ENCODE measurements at places on chromosomes 4 and X.

DNA sequence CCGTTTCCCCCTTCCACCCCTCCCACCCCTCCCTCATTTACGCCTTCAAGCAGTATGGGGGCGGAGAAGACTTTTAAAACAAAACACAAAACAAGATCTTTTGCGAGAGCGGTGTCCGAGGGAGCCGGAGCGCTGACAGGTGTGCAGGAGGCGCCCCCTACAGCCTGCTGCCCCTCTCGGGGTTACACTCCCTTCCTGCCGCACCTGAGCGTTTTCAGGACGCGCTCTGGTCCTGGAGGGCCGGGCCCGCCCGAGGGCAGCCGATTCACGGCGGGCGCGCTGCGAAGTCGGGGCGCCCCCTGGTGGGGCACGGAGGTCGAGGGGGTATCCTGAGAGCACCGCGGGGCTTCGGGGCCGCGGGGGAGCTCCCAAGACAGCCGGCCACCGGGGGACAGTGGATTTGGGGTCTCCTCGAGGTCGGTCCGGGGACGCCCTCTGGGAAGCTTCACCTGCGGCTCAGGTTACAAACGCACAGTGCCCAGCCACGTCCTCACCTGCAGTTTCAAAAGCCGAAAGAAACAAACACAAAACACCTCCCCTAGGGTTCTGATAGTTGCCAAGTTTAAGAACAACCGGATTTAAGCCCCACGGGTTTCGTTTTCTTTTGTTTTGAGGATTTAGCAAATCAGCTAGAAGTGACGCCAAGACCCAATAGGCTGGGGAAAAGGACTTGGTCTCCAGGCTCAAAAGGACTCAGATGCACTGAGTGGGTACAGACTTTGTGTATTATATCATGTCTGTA is 8.0 kb upstream of the NEUROG2 start:
- DNase-seq: peak; percentile 63

DNA sequence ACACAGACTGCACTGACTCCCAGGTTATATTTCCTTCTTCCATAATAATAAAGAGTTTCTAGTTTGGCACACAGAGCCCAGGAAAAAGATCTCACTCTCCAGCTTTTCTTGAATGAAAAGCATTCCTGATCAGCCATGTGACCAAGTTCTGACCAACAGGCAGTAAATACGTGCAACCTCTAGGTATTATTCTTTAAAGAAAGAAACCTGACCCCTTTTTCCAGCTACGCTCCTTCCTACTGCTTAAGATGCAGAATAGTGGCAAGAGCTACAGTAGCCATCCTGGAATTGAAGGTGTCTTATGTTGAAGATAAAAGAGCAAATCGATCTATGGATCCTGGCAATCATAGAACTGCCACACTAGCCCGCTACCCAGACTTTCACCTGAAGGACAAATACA is 76.7 kb downstream of the LRBA start:
- DNase-seq: no peak

DNA sequence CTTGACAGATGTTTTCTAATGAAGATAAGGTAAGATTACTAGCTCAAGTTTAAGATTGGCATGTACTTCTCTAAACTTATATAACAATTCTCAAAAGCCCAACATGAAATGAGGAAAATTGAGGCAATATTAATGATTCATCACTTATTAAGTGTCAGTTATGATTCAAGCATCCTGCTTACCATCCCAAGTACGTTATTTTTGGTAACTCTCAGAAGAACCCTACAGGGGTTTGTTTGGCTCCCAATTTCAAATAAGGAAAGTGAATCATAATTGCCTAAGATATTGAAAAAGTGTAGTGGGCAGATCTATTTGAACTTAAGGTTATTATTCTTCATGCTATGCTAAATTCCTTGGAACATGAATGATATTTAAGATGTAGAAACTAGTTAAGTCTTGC is 387.9 kb upstream of the TENM3 start:
- no peak for DNase-seq

DNA sequence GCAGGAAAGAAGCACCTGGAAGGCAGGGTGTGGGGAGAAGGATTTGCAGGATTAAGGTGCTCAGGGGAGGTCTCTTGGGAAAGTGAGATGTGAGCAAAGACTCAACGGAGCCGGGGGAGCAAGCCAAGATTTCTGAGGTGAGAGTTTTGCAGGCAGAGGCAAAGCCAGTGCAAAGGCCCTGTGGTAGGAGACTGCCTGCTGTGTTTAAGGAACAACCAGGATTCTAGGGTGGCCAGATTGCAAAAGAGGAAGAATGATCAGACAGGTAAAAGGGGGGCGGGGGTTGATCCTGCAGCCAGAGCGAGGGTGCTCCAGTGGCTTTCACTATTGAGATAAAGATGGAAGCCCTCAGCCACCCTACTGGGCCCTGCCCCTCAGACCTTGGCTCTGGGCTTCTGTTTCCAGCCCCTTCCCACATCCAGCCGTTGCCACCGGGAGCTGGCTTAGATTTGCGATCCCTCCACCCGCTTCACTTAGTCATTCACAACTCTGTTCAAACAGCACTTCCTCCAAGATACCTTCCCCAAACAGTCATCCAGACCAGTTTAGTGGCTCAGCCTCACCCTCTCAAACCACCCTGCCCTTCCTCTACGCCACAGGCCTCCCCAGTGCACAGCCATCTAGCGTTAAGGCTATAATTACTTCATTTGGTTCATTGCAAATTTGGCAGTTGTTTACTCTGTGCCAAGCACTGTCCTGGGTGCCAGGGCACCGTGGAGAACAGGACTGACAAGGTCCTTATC is 23.3 kb upstream of the BCOR start:
- DNase-seq: no peak

DNA sequence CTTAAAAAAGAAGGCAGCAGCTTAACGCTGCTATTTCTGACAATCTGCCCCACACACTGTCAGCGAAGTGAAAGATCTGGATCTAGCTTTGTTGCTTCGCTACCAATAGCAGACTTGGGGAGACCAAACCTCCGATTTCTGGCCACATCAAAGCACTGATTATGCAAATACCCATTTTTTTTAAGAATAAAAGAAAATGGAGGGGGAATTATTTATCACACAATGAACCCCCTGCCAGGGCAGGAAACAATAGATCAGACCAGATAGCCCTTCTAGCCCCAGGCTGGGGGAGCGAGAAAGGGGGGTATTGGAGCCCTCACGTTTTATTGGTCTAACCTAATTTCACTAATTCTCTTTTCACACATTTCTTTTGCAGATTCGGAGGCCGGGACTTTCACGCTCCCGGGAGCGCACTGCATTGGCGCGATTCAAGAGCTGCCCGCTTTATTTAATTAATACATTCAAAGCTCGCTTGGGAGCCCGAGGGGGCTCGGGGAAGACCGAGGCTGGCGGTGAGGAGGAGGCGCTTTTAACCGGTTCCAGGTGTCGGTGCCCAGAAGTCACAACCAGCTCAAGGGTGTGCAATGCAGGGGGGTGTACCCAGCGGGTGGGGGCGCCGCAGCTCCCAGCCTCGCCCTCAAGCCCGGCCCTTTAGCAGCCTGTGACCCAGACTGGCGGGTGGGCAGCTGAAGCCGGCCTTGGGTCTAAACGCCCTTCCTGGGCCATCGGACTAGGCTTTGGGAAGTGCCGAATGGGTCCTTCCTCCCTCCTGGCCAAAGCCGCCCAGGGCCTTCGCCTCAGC is 5.5 kb downstream of the NEUROG2 start:
- DNase-seq: no peak

- no peak for DNase-seq
Measured at GRCh38 chrX:81355436-81355835, 153.5 kb downstream of the SH3BGRL start.

DNA sequence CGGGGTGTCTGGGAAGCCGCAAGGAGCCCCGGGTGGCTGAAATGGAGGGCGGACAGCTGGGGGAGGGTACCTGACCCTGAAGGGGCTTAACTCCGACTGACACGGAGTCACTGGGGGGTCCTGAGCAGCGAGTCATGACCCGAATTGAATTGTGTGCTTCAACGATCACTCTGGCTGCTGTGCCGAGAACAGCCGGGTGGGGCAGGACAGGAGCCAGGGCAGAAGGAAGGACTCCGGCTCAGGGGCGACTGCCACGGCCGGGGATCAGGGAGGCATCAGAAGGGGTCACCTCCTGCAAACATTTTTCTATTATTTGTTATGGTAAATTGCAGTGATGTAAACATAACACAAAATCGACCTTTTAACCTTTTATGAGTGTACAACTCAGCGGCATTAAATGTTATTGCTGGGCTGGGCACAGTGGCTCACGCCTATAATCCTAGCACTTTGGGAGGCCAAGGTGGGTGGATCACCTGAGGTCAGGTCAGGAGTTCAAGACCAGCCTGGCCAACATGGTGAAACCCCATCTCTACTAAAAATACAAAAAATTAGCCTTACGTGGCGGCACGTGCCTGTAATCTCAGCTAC is 21.6 kb downstream of the ZFYVE28 start:
- no peak for DNase-seq

DNA sequence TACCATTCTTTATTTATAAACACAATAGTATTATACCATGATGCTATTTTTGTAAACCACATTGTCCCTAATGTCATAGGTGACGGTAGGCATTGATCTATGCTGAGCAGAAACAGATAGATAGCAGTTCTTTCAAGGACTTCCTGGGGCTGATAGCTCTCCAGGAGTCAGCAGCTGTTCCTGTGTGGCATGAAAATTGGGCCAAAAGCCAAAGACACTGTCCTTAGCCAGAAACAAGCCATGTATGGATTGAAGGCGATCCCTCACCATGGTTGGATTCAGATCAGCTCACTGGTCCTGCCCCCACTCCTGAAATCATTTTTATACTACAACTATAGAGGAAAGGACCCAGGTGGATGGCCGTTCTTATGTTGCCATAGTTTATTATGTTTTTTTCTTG is 53.6 kb downstream of the DDX60 start:
- DNase-seq: no peak

- no peak for DNase-seq
Measured at GRCh38 chr4:52098618-52099017, 47.5 kb downstream of the SPATA18 start.

DNA sequence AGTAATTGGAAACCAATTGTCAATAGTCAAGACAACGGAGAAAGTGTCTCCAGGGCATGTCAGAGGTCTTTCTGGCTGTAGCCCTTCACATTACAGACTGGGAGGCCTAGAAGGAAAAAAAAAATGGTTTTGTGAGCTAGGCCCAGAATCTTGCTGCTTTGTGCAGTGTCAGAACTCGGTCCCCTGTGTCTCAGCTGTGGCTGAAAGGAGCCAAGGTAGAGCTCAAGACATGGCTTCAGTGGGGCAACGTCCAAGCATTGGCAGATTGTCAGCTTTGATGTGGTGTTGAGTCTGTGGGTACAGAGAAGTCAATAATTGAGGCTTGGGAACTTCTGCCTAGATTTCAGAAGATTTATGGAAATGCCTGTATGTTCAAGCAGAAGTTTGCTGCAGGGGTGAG is 103.0 kb downstream of the UGT2B28 start:
- no peak for DNase-seq

DNA sequence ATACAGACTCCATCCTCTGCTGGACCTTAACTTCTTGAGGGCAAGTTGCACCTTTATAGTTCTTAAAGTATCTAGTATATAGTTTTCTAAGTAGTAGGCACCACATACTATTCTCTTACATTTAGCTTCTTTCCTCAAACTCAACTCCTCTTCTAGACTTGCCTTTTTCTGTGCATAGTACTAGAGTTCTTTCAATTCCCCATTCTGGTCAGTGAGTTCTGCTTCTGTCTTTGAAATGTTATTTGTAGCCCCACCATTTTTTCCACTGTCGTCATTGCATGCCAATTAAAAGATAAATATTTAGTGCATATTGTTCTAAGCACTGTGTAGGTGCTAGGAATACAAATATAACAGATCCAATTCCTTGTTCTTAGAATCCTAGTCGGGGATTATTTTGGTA is 31.6 kb downstream of the CDKL5 start:
- no peak for DNase-seq

GRCh38 chr4:99334880-99335279 is 13.7 kb upstream of the ADH1B start:
- DNase-seq: no peak

DNA sequence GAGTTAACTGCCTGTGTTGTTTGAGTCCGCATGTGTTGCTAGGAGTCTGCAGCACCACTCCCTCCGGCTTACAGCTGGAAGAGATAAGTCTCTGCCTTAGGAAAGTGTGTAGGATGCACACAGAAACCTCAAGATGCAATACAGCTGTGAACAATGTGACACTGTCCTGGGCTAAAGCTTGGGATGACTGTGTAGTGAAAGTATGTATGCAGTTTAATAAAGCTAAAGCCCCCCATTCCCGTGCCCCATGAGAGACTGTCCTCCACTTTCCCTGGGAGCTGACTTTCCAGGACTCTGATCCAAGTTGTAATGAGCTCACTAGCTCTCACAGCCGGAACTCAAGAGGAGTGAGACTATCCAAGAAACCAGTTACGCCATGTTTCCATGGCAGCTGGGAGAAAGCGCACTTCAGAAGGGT is 156.6 kb upstream of the FTHL17 start:
- no peak for DNase-seq

DNA sequence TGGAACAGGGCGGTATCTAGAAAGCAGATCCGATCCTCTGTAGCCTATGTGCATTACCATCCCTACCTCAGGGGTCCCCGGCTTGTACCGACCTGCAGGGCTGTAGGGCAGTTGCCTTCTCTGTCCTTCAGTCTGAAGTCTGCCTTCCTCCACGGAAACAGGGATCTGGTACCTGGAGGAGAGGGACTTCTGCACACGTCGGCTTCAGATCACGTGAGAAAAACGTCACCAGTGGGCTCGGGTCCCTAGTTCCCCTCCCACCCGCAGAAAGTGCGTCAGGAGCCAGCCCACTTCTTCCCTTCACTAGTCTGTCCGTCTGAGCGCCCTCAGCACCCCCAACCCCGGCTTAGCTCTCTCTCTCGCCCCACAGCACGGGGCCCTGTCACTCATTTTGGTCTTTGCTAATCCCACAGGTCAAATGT is at the start of gene TCEAL5:
Gene TCEAL5, minus strand, starts transcription at position 170 of the 422 bp plus-strand sequence. CDS start 2,187 bp downstream, outside the sequence.
- no peak for DNase-seq

DNA sequence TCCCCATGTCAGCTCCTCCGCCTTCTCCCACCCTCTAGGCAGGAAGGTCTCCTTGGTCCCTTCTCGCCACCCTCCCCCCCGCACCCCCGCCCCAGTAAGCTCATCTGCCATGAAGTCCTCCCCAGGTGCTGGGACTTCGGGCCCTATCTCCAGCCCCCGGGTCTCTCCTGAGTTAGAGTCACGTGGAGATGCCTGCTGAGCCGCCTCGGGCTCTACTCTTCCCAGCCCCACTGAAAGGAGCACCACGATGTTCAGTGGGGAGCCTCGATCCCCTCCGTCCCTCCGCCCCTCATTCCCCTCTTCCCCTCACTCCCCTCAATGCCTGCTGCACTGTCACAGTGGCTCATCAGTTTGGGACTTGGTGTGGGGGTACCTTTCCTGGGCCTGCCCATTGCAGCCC is 3.9 kb downstream of the HTRA3 start:
- DNase-seq: no peak

GRCh38 chrX:20067709-20068561 is 48.8 kb downstream of the MAP7D2 start:
- DNase-seq: no peak

- DNase-seq: no peak
Measured at GRCh38 chr4:150515135-150515534, 66.8 kb upstream of the MAB21L2 start.

GRCh38 chr4:11038926-11039325 is 354.4 kb upstream of the CLNK start:
- no peak for DNase-seq

- DNase-seq: no peak
Measured at GRCh38 chr4:139286186-139286698, 6.2 kb upstream of the MGARP start.

GRCh38 chr4:156656896-156657295 is 314.7 kb downstream of the PDGFC start:
- no peak for DNase-seq

Measured in stimulated activated CD4-positive, alpha-beta T cell treated with anti-CD3 and anti-CD28 coated beads, Interleukin-1b, Interleukin-23, amount 100 ng/mL, for 24 hours (primary cell).